Stimulated activated naive CD8-positive, alpha-beta T cell treated with anti-CD3 and anti-CD28 coated beads, Interleukin-15, Interleukin-2, amounts not matched to agents 100 U/mL and 50 U/mL, for 24 hours (primary cell): ENCODE measurements at places on chromosomes 4 and X.

GRCh38 chr4:72666910-72667309 lies 97.9 kb upstream of the ADAMTS3 start:
- no peak for DNase-seq

GRCh38 chr4:80393970-80394250 lies 58.4 kb downstream of the CFAP299 start:
- no peak for DNase-seq

DNA sequence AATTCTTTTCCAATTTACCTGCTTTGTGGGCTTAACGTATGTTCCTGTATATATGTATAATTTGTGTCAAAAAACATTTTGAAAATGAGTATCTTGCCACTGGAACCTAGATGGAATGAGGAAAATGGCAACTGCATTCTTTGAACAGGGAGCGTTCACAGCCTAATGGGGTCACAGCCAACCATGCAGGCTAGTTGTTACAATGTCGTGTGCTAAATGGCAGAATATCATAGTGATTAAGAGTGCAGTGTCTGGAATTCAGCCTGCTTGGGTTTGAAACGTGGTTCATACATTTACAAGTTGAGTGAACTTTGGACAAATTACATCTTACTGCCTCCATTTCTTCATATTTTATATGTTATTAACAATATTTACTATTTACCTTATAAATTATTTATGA lies 70.8 kb downstream of the PCDH7 start:
- no peak for DNase-seq

GRCh38 chr4:125582302-125582701 lies 267.5 kb downstream of the FAT4 start:
- DNase-seq: no peak

- no peak for DNase-seq
Measured at GRCh38 chr4:141207961-141208360, 12.7 kb upstream of the ZNF330 start.

GRCh38 chr4:6408263-6408662 lies 64.2 kb downstream of the PPP2R2C start:
- DNase-seq: no peak

DNA sequence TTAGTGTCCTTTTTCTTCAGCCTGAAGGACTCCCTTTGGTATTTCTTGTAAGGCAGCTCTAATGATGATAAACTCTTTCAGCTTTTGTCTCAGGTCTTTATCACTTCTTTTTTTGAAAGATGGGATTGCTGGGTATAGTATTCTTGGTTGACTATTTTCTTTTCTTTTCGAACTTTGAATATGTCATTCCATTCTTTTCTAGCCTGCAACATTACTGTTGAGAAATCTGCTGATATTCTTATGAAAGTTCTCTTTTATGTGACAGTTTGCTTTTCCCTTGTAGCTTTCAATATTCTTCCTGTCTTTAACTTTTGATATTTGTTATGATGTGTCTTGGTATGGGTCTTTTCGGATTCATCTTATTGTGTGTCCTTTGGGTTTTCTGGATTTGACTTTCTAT lies 107.6 kb upstream of the SRD5A3 start:
- no peak for DNase-seq

DNA sequence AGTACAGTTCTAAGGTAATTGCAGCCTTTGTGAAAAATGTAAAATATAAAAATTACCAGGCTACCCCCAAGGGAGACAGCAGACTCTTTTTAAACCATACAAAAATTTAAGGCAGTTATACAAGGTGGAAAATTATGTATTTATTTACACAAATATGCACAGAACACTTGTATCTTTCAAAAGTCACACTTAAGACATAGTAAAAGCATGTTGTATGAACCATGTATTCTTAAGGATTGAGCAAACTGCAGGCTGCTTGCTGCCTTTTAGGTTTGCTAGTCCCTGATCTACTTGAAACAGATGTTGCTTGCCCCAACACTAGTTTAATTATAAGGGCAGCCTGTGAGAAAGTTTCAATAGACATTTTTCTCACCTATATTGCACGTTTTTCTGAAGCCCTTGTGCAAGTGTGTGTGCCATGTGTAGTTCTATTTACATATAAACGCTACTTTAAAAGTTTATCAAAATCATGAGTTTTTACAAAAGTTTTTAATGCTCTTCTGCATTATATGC lies 72.8 kb downstream of the PRSS12 start:
- DNase-seq: no peak

DNA sequence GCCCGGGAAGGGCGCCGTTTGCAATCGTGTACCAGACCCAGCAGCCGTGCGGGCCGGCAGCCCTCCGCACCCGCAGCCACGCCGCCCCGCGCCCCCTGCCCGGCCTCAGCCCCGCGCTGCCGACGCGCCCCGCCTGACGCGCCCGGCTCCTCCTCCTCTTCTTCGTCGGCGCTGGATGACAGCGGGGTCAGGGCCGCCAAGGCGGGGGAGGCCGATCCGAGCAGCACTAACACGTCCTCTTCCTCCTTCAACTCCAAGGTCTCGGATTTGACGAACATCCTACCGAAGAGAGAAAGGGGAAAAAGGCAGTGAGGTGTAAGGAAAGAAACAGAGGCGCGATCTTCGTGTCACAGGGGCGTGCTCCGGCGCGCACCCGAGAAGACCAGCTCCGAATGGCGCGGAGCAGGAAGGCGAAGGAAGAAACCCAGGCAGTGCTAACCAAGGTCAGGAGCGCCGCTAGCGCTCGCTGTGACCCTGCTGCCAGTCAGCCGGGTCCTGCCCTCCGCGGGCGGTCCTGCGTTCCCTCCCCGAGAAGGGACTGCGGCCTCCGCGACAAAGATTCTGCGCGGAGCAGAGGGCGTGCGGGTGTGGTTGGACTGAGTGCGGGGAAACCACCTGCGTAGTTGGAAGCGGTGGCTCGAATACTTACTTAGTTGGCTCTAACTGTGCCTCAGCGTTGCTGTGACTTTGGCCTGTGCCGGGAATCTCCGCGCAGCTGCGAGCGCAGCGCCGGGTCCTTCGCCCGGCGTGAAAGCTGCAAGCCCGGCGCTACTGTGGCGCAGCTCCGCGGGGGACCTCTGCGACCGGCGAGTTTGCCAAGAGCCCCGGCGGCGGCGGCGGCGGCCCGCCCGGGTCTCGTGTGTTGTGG lies 548 bp downstream of the NEUROG2 start:
- DNase-seq: peak; percentile 45

GRCh38 chr4:148182230-148182911 lies 259.8 kb downstream of the NR3C2 start:
- no peak for DNase-seq

GRCh38 chr4:82852751-82853285 lies 38.1 kb downstream of the SEC31A start:
- DNase-seq: no peak

- DNase-seq: peak; percentile 17
Measured at GRCh38 chrX:10015723-10016518, 48.8 kb downstream of the CLDN34 start.

GRCh38 chrX:41720125-41720779 lies 3.7 kb upstream of the GPR82 start:
- peak; percentile 63 for DNase-seq

- DNase-seq: no peak
Measured at GRCh38 chr4:3660086-3660927, 105.9 kb upstream of the ADRA2C start.

DNA sequence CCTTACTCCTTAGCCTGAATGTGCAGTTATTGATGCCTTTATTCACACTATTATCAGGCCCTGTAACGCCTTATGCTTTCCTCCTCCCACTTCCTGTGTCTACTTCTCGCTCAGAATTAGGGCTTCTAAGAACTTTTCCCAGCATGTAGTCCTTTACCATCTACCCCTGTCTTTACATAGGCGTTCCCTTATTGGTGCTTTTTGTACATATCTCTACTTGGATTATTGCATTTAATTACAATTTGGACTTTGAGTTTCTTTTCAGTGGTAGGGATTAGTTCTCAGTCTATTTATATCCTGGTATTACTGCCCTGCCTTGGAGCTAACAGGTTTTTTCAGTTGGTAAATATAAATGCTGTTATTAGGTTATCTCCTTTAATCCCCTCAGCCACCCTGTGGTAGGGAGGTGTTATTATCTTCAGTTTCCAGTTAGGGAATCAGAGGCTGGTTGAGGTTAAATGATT lies 84.0 kb downstream of the RBPJ start:
- no peak for DNase-seq

DNA sequence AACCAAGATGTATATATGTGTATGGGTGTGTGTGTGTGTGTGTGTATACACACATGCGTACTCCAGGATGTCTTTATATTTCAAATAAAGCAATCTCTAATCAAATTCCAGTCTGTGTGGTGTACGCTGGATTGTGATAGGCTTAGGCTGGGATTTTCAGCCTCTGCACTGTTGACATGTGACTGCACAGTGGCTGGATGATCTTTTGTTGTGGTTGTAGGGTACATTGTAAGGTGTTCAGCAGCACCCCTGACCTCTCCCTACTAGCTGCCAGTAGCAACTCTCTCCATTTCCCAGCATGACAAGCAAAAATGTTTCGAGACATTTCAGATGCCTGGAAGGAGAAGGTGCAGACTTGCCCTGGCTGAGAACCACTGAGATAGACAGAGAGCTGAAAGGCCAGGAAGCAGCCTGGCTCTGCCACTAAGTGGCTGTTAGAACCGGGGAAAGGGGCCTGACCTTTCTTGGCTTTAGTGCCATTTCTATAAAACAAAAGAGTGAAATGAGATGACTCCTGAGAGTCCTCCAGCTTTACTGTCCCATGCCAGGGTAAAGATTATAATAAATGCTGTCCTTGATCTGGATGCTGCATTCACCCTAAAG lies 10.5 kb downstream of the PGM2 start:
- no peak for DNase-seq

GRCh38 chrX:20421275-20421674 lies 154.6 kb upstream of the RPS6KA3 start:
- DNase-seq: no peak

DNA sequence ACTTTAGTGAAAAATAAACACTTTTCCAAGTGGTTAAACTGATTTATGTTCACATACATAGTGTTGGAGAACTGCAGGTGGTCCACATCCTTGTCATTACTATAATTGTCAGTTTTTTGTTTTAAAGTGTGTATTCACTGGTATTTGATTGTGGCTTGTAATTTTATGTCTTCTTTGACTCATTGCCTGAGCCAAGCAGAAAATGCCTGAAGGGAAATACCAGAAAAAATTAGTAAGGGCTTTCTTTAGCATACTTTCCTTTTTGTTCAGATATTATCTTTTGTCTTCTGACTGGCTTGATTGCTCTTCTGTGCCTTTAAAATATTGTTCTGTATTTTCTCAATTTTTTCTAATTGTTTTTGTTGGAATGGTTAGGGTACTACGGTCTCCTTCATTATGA lies 981.3 kb downstream of the C4orf33 start:
- no peak for DNase-seq

DNA sequence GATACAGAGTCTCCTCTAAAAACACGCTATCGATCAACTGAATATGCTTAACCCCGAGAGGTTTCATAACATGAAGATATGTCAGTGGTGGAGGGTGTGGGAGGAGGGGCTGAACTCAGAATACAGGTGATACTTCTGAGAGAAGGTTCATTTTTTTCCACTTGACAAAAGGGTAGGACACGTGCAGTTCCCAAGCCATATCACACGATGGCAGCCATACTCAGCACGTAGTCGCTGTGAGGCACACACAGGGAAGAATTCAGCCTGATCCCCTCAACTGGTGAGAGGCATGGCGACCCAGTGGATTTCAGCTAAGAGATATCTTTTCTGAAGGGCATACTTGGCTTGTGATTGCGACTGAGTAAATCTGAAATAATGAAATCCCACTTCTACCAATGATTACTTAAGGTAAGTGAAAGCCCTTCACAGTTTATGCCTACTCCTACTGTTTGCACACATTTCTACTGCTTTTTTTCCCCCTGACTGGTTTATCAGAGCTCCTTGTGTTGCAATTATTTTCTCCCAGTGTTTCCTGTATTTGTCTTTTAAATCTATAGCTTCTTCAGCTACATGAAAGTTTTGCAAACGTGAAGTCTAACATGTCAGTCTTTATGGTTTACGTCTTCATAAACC lies 133.1 kb downstream of the CORIN start:
- no peak for DNase-seq

- no peak for DNase-seq
Measured at GRCh38 chrX:105136786-105137185, 83.7 kb downstream of the TEX13A start.

GRCh38 chr4:184851200-184851541 lies 25.4 kb upstream of the ACSL1 start:
- peak; percentile 20 for DNase-seq

DNA sequence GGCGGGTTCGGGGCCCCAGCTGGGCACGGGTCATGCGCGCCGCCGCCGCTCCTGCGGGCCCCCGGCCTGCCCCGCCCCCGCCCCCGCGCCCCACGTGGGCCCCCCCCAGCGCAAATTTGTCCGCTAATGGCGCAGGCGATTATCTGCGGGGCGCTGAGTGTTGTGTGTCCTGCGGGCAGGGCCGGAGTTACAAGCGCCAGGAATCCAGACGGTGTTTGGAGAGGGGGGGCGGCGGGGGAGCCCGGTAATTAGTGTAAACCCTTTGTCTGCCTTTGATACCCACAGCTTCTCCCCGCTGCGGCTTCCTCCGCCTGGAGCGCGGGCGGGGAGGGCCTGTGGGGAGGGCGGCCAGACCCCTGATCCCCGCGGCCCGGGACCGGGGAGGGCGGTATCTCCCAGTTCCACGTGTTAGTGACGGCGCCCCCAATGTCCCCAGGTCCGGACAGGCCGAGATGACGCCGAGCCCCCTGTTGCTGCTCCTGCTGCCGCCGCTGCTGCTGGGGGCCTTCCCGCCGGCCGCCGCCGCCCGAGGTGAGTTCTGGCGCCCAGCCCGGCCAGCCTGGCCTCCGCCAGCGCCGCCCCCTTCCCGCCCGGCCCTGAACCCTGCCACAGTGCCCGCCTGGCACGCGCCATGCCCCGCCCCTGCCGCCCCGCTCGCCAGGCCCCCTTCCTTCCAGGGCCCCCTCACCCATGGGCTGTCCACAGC lies 761 bp downstream of the FGFRL1 start:
- peak; percentile 44 for DNase-seq

DNA sequence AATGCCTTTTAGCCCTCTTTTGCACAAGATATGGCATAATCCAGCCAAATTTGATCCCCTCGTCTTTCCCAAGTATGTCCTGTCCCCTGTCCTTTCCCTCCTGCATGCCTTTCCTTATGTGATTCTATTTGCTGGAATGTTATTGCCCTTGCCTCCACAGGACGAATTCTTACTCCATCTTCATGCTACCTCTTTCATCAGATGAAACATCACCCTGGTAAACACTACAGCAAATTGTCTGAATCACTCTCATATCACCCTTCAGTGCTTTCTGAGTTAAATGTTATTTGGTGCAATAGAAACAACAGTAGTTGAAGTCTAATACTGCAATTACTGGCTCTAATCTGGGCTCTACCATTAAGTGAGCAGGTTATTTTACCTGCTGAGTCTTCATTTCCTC lies 52.2 kb upstream of the FAT1 start:
- DNase-seq: no peak

DNA sequence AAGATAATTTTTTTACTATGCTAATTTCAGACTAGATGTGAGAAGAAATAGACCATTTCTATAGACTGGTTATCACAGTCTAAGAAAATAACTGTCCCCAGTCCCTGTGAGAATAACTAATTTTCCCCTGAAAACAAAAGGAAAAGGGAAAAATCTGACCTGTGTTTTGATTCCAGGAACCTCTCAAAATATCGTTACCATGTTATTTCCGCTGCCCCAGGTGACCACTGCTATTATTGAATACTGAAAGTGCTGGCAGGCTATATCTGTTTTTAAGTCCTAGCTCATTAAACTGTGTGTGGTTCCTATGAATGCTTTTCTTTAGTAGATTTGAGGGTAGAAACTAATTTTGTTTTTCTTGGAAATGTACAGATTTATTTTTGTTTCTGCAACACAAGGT lies 83.6 kb downstream of the GAB1 start:
- no peak for DNase-seq
